ENCODE measurements at places on chromosomes 4 and X.

DNA sequence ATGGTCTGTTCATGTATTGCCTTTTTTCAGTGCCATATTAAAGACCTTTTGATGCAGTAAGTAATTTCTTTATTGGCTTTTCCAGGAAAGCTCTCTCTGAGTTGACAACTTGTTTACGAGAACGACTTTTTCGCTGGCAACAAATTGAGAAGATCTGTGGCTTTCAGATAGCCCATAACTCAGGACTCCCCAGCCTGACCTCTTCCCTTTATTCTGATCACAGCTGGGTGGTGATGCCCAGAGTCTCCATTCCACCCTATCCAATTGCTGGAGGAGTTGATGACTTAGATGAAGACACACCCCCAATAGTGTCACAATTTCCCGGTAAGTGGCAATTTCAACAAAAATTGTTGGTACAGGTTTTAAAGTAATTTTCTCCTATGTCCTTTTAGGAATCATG, 148.0 kb downstream of the STIM2 start:
- peak; percentile 17 for DNase-seq

DNA sequence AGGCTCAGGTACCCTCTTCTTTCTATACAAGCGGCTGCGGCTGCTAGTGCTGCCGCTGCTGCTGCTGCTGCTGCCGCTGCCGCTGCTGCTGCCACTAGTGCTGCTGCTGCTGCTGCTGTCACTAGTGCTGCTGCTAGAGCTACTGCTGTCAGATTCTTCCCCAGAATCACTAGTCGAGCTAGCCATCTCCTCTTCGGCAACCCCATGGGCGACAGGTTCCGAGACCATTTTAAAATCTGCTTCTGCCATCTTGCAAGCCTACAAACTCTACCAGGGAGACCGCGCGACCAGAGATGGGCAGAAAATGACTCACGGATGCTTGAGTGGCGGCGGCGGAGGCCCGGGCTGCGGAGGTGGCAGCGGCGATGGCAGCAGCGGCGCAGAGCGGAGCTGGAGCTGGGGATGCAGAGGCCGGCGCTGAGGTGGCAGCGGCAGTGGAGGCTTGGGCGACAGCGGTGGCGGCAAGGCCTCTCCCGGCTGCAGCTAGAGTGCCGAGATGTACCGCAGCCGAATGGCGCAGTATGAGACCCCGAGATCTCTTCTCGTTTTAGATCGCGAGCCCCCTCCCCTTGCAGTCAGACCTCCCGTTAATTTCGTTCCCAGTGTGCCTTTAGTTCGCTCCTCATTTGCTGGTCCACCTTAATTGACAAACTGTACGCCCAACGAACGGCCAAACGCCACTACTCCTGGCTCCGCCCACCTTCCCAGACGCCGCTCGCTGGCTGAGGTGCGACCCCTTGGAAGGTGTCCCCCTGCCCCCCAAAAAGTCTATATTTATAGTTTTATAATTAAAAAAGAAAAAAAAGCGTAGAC, at the start of gene NAP1L3:
NAP1L3 (minus strand) TSS at position 523 of the 813 bp plus-strand sequence; CDS start at position 249, 274 bp downstream.
- peak; percentile 73 for DNase-seq

- DNase-seq = no peak
Observed at GRCh38 chr4:142875117-142875516, 29.0 kb upstream of the INPP4B start.

GRCh38 chr4:151581570-151581969, 172.6 kb downstream of the FHIP1A start:
- DNase-seq = no peak

- no peak for DNase-seq
Observed at GRCh38 chrX:146224442-146224841, 406.8 kb downstream of the SLITRK2 start.

DNA sequence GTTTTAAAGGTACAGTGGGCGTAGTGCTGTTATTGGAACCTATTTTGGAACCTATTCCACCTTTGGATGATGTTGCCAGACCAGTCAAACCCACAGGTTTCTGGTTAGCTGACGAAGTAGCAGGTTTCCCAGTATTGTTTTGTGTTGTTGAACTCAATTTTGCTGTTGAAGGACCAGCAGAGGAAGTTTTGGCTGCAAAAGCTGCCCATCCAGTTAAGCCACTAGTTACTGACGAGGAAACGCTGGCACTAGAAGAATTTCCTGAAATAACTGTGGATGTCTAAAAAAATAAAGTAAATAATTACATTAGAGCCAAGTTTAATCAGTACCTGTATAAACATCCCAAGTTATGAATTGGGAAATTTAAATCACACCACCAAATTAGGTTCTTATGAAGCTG, 25.5 kb downstream of the INTS12 start:
- DNase-seq = no peak

- DNase-seq = peak; percentile 33
Observed at GRCh38 chr4:105895583-105896460, 551 bp downstream of the NPNT start.

GRCh38 chr4:183632689-183633088, 26.3 kb downstream of the RWDD4 start:
- no peak for DNase-seq

- DNase-seq = no peak
Observed at GRCh38 chr4:2448589-2448988, 20.3 kb upstream of the RNF4 start.

- DNase-seq = no peak
Observed at GRCh38 chrX:122422547-122422946, 761.5 kb upstream of the GRIA3 start.

DNA sequence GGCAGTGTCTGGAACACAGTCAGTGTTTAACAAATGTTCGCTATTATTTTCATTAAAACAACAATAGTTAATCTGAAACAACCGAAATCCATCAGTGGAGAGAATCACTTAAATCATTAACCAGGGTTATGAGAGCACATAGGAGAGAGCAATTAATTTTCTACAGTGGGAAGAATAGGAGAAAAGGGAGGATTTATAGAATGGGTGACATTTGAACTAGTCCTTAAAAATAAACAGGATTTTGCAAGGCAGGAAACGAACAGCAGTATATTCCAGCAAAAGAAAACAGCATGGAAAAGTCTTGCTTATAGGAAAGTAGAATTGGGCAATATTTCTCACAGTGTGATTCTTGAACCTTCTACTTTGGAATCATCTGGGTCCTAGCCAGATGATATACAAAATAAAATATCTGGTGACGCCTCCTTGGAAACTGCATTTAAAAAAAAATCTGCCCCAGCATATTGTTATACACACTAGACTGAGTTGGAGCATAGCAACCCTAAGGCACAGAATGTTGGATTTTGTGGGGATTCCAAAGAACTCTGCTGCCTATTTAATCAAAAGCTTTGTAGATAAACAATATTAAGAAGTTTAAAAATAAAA, 56.1 kb downstream of the INTS12 start:
- no peak for DNase-seq

GRCh38 chr4:5707366-5707765, 993 bp downstream of the EVC2 start:
- no peak for DNase-seq

Data from AG20443 (cell line).